ENCODE measurements at places on chromosomes 2 and 18. TPM values are rescaled to one million over a fixed set of nuclear protein-coding genes. Genes with fewer than 3 reads are reported as not detected.

Gene ANO7
- 0.63 TPM for total RNA-seq

Gene RNU2-63P
- not detected for total RNA-seq

Gene PDE11A
- 1.3 TPM for total RNA-seq

Gene RPIA
- 8.1 TPM for total RNA-seq

Gene IL36G
- total RNA-seq: not detected

Gene KIF1A
- total RNA-seq: 300 TPM

Gene FLACC1
- 2.5 TPM for total RNA-seq

Gene ANKRD30BL
- 47.0 TPM for total RNA-seq

Gene KIAA2012
- total RNA-seq: 1.9 TPM

Gene TSPYL6
- total RNA-seq: 0.31 TPM

Gene DSG2
- total RNA-seq: 2.2 TPM

Gene LONRF2
- 87.6 TPM for total RNA-seq

Gene GPR55
- not detected for total RNA-seq

Gene ZC3H6
- total RNA-seq: 40.1 TPM

Gene SLC23A3
- 0.63 TPM for total RNA-seq

Gene PFN4
- 1.6 TPM for total RNA-seq

Gene LIPT1
- 4.7 TPM for total RNA-seq

Gene GKN1
- total RNA-seq: not detected

Gene CFAP210
- 2.2 TPM for total RNA-seq

Gene NT5C1B
- not detected for total RNA-seq

Gene NEDD4L
- 434 TPM for total RNA-seq

Gene IL1B
- 2.2 TPM for total RNA-seq

Gene LOXHD1
- 0.31 TPM for total RNA-seq

Gene HOXD13
- not detected for total RNA-seq

Gene ABCA12
- 0.63 TPM for total RNA-seq

All from parietal lobe (tissue), 2 donors.